ENCODE measurements at places on chromosomes 3 and 15.

DNA sequence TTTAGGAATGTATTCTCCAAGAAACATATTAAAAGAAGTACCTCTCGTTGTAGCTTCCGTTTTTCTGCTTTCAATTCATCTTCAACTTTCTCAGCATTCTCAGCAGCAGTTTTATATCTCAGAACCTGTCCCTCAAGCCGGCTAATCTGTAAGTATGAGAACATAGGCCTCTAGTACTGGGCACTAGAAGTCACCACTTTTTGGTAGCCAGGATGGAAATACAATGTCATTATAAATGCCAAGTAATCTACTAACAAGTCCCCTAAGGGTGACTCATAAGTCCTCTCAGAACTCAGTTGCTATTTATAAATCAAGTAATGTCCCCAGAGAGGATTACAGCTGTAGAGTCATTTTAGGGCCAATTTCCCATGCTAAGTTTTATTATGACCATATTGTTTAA is 61.1 kb downstream of the MLH1 start:
- no peak for DNase-seq

- DNase-seq, result no peak
Observed at GRCh38 chr3:10816863-10817253, 830 bp downstream of the SLC6A11 start.

- DNase-seq, result no peak
Observed at GRCh38 chr15:87746333-87746732, 510.2 kb downstream of the NTRK3 start.

GRCh38 chr3:13124631-13125030 is 51.4 kb upstream of the IQSEC1 start:
- DNase-seq, result no peak

DNA sequence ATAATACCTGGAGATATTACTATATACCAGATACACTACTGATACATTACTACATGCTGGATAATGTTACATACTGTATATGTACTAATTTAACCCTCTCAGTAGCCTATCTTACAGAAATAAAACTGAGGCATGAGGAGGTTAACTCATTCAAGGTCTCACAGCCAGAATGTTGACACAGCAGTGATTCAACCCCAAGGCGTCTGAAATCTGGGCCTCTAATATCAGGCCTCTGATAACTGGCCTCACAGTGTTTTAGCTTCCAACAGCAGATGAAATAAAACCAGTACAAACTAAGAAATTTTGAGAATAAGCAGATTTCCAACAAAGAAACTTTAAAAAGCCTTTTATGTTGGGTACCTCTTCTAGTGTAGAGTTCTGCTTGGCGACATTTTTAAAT is 23.4 kb downstream of the DZIP1L start:
- no peak for DNase-seq

DNA sequence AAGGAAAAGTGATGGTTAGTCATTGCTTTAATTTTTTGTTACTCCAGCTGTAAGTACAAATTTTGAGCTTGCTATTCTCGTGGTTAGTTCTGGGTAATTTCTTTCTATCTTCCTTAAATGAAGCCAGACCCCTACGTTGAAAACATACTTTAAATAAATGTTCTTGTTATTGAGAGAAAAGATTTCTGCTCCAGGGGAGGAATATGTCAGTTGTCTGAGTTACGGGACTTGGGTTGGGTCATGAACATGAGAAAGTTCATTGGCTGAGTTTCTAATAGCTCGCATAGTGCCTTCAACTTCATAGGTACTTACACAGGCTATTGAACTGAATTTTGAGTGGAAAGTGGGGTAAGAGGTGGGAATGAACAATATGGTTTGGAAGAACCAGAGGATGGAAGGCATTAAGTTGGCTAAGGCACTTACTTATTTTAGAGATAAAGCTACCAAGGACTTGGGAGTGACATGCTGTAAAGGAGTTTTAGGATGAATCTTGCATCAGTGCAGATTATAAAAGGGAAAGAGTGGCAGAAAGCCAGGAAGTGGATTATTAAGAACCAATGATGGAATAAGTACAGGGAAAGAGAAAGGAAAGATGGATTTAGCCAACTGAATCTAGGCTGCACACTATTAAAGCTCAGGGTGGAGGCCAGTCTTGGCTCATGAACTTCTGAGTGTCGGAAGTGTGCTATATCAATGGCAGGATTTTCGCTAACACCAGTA is 1.4 kb downstream of the RPSA start:
- DNase-seq, result no peak

All from CD4-positive, alpha-beta T cell treated with Interleukin-17A for 1 hour (primary cell).